Stimulated activated CD8-positive, alpha-beta memory T cell treated with anti-CD3 and anti-CD28 coated beads, Interleukin-7, amount 100 ng/mL, for 4 hours (primary cell): ENCODE measurements at places on chromosomes 12 and 14.

DNA sequence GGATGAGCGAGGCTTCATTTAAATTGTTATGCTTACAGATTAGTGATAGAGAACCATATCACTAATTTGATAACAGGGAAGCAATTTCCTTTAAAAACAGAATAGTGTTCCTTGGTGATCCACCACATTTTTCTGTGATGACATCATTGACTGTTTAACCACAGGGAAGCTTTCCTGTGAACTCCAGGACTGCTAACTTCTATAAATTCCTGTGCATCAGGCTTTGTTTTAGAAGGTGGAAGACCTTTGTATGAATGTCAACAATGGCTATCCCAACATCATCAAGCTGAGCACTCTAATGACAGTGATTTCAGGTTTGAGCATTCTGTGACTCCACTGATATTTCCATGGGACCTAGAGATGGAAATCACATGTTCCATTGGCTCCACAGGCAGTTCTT, 177.1 kb downstream of the RMST start:
- no peak for DNase-seq

GRCh38 chr14:33592297-33592696, 358.6 kb downstream of the EGLN3 start:
- no peak for DNase-seq

DNA sequence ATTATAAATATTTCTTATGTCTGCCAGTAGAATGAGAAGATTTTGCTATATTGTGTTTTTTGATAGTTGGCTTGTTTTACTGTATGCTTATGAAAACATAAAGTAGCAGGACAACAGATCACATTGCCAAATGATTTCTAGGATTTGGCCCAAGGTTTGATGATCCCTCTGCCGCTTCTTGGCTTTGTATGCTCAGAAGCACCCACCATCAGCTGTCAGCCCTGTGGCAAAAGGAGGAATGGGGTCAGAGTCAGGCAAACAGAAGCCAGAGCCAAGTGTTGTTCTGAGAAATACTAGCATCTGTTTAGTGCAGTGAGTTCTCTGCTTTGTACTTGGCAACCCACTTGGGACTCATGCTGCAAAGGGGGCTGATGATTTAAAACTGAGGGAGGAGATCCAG, 152.2 kb downstream of the PDE3A start:
- DNase-seq: no peak

DNA sequence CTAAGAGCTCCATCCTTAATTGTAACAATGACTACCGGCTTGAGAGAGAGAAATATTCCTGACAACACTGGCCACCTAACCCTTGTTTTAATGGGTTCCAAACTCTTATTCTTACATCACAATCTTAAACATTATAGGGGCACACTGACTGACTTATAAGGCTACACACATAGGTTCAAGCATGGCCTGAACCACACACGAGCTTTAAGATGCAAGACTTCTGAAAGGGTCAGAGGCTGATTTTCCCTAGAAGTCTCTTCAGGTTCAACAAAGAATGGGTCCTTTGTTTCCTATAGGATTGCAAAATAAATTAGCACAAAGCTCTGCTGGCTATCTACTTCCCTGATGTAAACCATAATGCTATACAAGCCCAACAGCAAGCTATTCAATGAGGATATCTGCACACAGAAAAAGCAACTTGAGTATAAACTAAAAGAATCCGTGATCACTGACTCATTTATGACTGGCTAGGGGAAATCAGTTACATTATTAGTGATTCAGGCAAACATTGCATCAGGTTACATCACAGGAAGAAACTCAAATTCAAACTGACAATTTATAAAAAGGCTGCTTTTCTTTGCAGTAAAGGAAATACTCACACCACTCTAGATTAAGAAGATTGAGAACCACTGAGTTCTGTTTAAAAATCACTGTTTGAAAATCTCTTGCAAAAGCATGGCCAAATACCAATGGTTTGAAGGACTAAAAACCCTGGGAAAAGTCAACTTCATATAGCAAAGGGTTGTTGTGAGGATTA, 8.5 kb downstream of the BTG1 start:
- no peak for DNase-seq

- DNase-seq: no peak
Measured at GRCh38 chr12:2372735-2373134, 319.9 kb downstream of the CACNA1C start.

DNA sequence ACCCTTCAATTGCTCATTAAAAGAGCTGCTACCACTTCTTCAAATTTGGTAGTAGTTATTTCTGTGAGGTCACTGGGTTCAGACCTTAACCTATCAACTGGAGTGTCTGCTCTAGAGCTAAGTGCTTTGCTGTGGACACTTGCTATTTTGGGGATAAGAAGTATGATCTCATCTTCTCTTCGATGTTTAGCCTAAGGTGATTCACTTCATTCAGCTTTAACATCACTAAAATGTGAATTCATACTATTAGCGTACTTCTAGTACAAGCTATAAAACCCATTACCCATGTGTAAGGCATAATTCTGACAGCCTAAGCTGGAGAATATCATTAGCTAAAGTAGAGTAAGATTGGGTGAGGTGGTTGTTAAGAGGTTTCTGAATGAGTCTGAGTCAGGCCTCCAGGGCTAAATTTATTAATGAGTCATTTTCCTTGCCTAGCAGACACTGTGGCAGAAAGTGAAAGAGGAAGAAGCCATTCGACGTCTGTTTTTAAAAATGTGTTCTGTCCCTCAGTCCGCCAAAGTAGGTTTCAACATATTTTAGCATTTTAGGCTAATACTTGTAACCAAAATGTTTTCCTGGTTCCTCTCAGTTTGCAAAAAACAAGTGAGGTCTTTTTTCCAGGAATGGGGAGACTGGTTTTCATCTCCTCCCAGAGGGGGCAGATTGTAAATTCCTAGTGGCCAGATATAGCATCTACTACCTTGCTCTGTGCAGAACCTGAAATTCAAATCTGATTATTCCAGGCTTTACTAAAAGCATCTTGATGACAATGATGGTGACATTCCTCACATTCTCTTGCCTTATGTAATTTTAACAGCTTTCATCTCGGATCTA, 103.6 kb downstream of the SSPN start:
- no peak for DNase-seq

DNA sequence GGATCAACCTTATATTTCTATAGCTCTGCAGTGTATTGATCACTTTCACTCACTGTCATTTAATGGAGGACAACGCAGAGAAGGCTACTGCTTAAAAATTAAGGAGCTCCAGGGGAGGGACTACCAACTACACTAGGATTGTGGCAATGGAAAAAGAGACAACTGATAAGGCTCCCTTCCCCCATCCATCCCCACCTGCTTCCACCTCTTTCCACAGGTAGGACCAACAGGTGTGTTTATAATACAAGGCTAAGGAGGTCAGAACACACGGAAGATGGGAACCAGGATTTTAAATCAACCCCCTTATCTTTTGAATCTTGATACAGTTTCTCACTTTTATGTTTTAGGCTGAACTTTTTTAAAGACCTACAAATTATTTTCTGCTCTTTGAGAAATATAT, 90.8 kb downstream of the STAB2 start:
- no peak for DNase-seq
